ENCODE measurements at places on chromosomes 11 and 22.

DNA sequence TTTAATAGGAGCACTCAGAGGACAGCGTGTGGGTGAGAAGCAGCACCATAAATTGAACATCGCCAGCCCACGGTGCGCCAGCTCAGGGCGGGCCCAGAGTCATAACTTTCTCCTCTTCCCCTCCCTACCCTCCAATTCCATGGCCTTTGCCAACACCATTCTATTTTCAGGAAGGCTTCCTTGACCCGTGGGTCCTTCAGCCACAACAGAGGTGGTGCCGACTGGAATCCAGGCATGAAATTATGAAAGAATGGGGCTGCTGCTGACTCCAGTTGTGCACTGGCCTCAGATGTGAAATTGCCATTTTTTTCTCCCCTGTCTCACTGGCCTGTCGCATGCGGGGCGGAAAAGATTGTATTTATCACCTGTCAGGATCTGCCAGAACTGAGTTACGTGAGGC lies 345.9 kb downstream of the MIAT start:
- no peak for DNase-seq

DNA sequence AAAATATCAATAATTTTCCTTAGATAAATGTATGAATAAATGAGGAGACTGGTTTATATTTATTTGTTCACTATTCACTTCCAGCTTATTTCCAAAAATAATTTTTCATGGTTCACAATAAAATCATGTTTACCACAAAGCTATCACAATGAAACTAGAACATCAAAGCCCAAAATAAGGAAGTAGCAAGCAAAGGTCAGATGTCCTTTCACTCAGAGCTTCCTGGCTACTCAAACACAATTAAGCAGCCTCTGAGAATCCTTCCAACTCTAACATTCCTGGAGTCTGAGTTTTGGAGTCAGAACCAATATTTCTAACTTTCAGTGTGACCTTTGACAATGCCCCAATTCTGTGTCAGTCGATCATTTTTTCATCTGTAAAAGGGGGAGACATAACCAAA lies 527.0 kb downstream of the SOX6 start:
- no peak for DNase-seq

GRCh38 chr11:20973940-20974559 lies 304.7 kb downstream of the NELL1 start:
- DNase-seq: no peak

DNA sequence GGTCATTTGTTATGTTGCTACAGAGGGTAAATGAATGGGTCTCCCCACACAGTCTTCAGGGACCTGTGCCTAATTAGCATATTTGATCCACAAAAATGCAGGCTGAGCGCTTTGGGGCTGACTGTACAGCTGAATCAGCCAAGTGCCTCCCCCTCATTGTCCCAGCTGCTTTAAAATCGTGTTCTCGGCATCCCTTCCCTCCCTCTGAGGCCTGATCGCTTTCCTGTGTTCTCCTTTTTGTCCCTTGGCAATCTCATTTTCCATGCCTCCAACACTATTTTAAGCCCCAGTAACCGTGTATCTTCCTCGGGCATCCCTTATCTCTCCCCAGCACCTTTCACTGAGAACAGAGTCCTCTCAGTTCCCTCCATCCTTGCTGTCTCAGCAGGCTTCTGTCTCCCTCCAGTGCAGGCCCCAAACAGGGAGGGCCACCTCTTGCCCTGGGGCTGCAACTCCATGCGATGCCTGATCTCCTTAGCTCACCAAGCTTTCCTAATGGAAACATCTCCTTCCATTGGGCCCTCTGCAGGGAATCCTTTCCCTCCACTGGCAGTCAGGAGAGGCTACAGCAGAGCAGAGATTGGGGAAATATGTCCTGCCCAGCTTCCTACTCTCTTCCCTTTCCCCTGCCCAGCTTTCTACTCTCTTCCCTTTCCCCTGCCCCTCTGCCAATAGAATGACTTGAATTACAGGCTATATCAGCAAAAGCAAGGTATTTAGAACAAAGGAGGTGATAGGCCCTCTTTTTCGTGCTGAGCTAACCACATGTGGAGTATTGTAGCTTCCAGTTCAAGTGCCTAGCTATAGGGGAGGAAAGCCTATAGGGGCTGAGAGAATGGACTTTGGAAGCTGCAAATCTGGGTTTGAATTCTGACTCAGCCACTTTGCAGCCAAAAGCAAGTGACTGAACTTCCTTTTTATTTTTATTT lies 13.8 kb downstream of the UQCR10 start:
- no peak for DNase-seq

DNA sequence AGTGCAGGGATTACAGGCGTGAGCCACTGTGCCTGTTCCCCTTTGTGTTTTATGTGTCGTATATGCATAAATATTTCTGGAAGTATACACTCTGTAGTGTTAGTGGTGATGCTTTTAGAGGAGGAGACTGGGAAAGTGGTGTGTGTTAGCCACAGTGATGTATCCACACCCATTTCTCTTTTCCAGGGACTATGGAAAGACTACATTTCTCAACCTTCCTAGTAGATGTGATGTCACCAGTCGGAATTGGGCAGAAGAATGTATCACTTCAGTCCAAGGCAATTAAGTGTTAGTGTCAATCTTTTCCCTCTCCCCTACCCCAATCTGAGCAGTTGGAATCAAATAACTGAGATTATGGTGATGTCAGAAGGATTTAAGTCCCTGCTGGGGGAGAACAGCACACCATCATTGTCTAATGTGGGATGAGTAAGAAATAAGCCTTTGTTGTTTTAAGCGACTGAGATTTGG lies 5.8 kb upstream of the ATG16L2 start:
- DNase-seq: no peak

DNA sequence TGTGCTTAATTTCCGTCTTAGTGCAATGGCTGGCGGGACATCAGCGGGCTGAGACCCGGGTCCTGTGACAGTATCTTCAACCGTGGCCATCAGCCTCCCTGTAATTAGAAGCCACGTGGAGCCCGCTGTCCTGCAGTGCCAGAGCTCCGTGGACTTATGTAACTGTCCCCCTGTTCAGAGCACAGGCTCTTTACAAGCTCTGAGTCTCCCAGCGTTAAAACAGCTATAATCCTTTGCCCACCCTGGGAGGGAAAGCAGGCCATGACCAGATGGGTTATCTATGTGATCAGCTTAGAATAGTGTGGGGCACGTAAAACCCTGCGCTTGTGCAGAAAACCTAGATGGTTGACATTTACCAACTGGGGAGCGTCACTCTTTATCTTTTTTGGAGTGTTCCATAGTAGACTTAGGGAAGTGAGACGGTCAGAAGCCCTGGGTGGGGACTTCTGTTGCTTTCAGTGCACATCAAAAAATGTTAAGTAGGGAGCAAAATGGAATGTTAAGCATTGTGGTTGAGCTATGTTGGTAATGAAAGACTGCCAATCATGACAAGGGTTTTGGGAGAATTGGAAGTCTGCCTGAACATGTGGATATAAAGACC lies 103.5 kb upstream of the CADM1 start:
- no peak for DNase-seq

DNA sequence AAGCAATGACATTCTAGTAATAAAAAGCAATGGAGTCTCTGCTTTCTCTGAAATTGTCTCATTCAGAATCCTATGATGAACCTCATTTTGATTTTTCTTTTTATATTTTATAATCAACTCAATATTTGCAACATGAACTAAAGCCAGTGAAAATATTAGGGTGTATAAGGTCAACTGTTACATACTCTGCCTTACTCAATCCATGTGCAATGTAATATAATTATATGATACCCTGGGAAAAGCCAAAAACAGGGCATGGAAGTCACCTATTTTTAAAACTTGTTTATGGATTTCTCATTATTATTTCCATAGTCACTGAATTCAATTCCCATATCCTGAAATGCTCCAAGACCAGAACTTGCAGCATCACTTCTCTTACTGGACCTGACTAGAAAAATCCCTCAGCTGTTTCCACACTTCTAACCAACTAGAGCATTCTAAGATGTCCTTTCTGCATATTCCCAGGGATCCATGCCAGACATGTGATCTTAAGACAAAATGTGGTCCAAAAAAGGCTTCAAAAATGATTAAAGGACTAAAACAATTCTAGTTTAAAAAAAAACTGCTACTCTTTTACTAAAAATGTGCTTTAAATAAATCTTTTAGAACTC lies 97.3 kb downstream of the GUCY1A2 start:
- DNase-seq: no peak

- DNase-seq: no peak
Observed at GRCh38 chr11:65060913-65061408, 2.6 kb upstream of the NAALADL1 start.

GRCh38 chr22:49975543-49976389 lies 15.2 kb downstream of the PIM3 start:
- no peak for DNase-seq

- no peak for DNase-seq
Observed at GRCh38 chr22:49392247-49392646, 435.4 kb downstream of the BRD1 start.

GRCh38 chr22:42955848-42956247 lies 59.1 kb downstream of the PACSIN2 start:
- DNase-seq: no peak

- peak; percentile 74 for DNase-seq
Observed at GRCh38 chr11:727859-728748, 19.2 kb upstream of the TALDO1 start.

GRCh38 chr11:46315783-46316563 lies 31.3 kb upstream of the DGKZ start:
- DNase-seq: no peak

DNA sequence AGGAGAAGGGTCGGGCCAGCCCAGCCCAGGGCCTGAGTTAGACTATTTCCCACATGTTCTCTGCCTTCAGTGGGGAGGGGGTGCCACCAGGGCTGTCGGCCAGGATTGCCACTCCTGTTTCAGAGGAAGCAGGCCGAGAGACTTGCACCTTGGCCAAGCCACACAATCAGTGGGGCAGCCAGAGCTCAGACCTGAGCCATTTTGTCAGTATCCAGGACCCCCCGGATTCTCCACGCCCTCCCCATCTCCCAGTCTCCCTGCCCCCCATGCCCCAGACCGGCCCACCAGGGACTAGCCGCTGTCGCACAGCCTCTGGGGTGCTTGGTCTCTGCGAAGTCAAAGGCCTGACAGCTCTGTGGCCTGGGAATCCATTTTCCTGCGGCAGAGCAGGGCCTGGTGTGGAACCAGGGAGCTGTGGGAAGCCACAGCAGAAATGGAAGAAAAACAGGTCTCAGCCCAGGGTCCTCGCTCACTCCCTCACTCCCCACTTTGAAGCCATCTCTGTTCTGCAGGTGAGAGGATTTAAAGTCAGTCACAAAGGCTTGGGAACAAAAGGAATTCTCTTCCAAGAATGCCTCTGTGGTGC lies 25.5 kb upstream of the MGAT3 start:
- DNase-seq: no peak

DNA sequence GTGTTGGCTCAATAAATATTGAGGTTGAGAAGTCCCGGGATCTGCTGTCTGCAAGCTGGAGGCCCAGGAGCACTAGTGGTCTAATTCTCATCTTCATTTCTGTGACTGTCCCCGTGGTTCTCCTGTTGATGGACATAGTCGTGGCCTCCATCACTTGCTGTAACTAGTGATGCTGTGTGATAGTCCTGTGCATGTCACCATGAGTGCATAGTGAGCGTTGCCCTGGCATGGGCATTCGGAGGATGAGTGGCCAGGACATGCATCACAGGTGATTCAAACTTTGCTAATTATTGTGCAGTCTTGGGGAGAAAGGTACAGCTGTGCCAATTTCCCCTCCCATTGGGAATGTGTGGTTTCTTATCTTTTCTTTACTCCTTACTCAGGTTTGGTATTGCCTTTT lies 902.2 kb downstream of the BRD1 start:
- no peak for DNase-seq

DNA sequence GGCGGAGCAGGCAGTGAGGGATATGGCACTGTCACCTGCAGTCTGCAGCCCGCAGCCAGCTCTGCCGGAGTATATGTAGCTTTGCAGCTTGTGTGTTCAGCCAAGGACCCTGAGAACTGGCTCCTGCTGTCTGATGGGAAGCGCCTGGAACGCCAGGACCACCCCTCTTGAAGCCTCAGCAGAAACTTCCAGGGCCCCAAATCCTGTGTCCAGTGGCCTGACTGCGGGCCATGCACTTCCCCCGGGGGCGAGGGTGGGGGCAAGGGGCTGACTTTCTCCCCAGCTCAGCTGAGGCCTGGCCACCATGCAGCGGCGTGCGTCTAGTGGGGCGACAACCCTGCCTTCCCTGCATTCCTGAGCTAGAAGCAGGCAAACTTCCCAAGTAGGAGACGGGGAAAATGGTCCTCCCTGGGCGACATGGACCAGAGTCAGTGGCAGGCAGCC lies 32.3 kb downstream of the PISD start:
- no peak for DNase-seq

- DNase-seq: no peak
Observed at GRCh38 chr11:65776710-65777141, 4.0 kb downstream of the AP5B1 start.

DNA sequence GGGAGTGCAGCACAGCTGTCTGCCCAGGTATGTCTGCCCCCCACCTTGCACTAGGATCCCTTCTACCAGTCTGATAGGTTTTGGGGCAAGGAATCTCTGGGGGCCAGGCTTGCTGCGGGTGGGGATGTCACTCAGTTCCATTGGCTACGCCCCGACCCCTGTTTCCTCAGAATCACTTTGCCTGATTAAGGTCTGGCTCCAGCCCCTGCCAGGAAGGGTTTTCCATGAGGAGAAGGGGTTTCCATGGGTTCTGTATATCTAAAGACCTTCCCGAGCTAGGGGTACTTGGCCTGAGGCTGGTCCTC lies 14.0 kb downstream of the OTOG start:
- no peak for DNase-seq

DNA sequence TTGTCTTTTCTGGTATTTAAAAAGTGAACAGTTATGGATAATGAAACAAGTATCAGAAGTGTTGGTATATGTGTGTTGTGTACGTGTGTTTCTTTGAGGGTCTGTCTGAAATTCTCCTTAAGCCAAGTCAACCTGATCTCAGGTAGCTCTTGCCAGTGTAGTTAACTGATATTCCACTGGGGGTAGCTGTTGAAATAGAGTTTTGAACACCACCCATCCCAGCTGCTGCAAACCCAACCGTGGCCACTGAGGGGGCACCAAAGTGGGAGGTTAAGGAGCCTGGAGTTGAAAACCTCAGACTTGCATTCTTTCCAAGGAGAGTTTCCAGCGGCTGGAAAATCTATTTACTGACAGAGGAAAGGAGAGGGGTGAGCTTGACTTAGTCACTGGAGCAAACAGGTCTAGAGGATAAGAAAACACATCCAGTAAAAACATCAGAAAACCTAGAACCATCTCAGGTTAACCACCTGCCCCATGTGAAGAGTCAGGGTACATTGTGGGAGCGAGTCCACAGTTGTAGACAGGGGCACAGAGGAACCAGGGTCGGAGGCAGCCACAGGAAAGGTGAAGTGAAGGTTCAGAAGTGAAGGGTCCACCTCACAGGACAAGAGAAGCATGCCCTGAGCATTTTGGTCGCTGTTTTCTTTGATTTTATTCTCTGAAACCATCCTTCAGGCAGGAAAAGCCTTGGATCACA lies 8.8 kb upstream of the CUL5 start:
- DNase-seq: no peak

DNA sequence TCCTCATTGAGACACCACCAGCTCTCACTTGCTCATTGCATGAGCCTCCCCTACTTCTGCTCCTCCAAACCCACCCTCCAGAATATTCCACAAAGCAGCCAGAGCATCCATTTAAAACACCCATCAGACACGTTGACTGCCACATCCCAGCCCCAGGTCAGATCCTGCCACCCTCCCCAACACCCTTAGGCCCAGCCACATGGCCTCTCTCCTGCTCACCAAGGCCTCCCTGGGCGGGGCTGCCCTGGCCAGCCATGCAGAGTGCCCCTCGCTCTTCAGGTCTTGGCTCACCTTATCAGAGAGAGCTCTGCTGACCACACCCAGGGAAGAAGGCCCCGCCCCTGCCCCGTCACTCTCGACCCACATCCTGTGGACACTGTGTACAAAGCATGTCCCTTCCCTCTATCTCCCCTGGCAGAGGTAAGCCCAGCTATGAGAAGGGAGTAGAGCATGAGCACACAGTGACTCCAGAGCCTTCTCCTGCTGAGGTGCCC lies 106.8 kb downstream of the MICAL3 start:
- peak; percentile 22 for DNase-seq
